ENCODE measurements at places on chromosomes 2 and 18.
A peak's percentile ranks its signal among the peaks of the same experiment; 100 is the strongest.

DNA sequence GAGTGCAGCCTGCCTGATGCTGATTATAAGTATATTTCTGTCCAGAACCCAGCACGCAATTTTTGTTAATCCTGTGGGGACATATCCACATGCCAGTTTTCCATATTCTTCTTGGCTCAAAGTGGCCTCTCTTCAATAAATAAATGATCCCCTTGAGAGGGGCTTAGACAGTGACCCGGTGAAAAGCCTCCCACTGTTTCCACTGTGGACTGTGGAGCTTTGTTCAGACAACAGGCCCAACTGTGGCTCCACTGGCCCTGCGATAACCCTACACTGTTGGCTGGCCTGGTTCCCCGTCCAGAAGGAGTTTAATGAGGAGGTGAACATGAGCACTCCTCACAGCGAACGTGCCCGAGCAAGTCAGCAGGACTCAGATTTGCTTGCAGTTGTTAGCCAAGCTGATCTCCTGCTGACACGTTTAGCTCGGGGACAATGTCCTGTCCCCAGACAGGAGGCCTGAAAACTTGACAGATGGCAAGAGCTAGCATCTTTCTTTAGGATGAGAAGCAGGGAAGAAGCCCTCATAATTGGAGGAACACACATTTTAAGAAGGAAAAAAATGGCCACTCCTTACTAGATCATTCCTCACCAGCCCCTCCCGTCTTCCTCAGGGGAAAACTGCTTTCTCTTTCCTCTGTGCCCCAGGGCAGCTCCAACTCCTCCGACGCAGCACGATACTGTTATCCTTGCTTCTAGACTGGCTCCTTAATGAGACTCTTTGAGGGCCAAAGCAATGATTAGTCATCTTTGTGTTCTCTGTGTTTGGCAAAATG lies 20.0 kb upstream of the MTCL1 start:
- no peak for DNase-seq

GRCh38 chr2:45330637-45331409 lies 280.2 kb downstream of the SRBD1 start:
- no peak for DNase-seq

DNA sequence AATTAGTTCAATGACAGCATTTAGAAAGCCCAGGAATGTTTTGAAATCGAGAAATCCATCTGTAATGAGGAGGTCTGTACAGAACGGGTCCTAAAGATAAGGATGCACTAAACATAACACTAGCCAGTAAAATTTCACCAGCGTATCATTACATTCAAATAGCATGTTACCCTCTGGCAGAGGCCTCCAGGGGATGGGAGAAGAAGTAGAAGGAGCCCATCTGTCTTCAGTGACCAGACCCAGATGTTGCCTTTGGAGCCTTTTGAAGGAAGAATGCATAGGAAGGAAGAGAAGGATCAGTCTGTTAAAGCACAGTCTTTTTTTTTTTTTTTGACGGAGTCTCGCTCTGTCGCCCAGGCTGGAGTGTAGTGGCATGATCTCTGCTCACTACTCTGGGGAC lies 86.1 kb upstream of the BCL2L11 start:
- DNase-seq, result no peak

- no peak for DNase-seq
Observed at GRCh38 chr2:206958261-206958660, 18.9 kb downstream of the CPO start.

DNA sequence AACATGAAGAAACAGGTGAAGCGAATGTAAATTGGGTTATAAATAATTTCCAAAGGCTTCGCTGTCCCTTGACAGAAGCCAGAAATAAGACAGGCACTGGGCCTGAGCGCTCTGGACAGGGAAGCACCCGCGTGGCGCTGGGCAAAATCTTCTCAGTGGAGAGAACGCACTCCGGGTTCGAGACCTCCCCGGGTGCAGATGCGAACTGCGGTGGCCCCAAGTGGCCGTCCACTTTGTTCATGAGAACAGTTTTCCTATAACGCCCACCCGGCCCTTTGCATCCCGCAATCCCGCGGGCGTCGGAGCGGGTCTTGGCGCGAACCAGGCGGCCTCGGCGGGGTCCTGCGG lies 651 bp upstream of the DPYSL5 start:
- no peak for DNase-seq

DNA sequence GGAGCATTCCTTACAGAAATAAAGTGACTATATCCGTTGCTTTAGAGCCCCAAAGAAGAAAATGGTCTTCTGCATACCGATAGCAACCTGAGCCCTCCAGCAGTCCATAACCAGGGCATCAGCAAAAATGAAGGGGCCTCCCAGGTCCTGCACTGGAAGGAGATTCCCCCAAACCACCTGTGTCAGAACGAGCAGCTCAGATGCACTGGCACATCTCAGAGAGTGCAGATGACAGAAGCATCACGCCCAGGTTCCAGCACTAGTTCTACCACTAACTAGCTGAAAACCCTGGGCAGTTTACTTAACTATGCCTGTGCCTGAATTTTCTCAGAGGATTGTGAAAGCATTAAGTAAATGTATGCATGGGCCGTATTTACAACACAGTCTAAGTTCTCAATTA lies 466.7 kb upstream of the MYT1L start:
- no peak for DNase-seq

- DNase-seq, result no peak
Observed at GRCh38 chr2:38794235-38794946, 16.4 kb downstream of the GEMIN6 start.

DNA sequence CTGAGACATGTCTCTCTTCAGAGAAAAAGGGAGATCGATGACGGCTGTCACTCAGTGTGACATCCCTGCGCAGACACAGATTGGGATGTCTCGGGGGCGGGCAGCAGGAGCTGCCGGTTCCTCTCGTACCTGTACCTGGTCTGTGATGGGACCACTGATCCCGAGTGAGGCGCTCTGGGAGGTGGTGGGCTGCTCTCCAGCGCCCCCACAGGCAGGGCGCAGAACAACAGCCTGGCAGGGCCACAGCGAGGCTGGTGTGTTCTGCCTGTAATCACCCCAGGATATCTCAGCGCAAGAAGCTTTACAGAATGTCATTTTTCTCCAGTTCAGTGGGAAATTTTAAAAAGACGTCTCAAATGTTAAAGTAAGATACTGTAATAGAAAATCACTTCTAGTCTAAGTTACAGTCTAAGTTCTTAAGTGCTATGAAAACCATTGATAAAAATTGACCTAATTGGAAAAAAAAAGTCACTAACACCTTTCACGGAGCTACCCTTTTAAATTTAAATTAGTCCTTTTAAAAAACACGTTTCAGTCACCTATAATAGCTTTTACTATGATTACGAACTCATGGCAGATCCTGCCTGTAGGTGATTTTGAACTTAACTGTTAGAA lies 189.8 kb downstream of the SNTG2 start:
- peak; percentile 10 for DNase-seq

GRCh38 chr2:233264667-233265066 lies 13.2 kb downstream of the ATG16L1 start:
- DNase-seq, result no peak

DNA sequence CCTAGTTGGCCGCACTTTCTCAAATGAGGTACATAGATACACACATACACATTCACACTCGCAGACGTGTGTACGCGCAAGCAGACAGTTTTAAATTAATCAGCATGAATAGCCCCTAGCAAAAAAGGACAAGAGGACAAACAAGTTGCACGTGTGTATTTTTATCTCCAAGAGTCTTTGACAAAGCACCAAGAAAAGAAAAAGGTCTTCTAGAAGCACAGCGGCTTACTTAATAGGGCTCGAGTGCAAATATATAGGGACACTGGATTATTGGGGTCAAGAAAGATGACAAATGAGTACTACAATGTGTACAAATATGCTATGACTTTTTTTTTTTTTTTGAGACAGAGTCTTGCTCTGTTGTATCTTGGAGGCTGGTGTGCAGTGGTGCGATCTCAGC lies 1.7 kb upstream of the BCL2 start:
- no peak for DNase-seq

- no peak for DNase-seq
Observed at GRCh38 chr2:26429779-26430578, 28.3 kb downstream of the DRC1 start.

DNA sequence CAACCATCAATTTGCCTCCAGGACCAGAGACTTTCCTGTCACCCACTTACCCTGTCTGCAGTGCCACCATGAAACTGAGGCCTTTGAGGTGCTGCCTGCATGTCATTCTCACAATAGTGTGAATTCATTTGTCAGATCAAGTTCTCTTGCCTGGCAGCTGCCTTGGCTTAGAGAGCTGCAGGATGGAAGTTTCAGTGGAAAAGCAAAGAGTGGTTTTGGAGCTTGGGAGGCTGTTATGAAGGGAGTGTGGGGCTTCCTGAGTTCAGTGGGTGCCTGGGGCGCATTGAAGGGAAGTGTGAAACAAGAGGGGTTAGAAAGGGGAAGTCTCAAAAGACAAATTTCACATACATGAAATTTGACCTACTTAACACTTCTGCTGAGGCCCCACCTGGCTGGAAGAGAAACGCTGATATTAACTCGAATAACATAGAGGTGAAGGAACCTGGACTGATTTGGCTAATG lies 7.9 kb upstream of the LBH start:
- no peak for DNase-seq

DNA sequence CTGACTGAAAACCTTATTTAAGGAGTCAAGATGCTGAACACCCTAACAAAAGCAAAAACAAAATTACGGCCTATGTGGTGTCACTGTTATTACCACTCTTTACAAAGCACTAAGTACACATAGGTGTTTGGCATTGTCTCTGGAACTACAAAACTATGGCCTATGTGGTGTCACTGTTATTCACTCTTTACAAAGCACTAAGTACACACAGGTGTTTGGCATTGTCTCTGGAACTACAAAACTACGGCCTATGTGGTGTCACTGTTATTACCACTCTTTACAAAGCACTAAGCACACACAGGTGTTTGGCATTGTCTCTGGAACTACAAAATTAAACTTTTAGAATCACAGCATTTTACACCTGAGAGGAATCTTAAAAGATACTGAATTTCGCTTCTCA lies 47.4 kb downstream of the SLC35F5 start:
- no peak for DNase-seq

DNA sequence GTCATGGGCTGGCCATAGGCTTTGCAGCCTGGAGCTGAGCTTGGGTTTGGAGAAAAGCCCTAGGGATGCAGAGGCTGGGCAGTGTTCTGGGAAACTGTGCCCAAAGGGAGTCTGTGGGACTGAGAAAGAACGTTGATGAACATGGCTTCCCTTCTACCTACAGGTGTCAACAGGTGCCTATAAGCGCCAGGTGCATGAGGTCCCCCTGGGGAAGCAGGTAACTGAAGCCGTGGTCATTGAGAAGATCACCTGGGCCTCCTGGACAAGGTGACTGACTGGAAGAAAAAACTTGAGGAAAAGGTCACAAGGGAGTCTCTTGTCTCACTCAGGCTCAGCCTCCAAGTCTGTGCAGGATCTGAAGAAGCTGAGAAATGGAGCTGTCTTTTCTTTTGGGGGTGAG lies 83.4 kb downstream of the RTN4 start:
- no peak for DNase-seq

DNA sequence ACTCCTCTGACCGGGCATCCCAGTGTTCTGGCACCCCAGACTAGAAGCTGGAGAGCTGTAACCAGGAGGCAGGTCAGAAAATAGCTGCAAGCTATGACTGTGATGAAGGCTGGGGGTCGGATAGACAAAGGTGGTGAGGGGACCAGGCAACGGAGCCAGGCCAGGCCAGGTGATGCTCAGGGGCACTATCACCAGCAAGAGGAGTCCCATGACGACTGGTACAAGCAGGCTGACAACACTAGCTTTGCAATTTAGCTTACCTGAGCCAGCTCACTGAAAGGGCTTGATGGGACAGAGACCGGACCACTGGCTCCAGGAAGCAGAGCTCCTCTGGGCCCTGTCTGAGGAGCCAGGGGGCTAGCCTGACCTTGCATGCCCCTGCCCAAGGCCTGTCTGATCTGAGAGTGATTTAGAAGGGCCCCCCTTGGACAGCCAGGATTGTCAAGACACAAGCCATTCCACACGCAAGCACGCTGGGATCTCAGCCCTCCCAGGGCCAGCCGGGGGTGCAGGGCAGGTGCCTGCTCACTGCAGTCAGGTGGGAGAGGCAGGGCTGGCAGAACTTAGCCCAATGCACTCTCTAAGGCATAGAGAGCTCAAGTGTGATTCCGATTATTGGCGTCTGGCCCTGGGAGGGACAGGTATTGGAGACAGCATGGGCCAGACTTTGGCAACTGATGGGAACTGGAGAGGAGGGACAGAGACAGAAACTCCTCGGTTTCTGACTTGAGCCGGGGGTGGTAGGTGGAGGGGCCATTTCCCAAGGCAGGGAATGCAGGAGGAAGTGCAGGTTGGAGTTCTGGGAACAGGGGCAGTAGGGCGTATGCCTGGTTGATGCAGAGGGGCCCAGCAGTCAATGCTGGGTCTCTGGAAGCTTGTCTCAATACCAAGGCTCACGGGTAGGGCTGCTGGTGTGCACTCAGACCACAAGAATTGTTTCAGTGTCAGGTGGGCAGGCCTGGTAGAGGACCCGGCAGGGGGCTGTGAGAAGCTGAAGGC lies 47.7 kb downstream of the MYO7B start:
- DNase-seq, result no peak

GRCh38 chr2:19801367-19802080 lies 100.3 kb downstream of the TTC32 start:
- no peak for DNase-seq

DNA sequence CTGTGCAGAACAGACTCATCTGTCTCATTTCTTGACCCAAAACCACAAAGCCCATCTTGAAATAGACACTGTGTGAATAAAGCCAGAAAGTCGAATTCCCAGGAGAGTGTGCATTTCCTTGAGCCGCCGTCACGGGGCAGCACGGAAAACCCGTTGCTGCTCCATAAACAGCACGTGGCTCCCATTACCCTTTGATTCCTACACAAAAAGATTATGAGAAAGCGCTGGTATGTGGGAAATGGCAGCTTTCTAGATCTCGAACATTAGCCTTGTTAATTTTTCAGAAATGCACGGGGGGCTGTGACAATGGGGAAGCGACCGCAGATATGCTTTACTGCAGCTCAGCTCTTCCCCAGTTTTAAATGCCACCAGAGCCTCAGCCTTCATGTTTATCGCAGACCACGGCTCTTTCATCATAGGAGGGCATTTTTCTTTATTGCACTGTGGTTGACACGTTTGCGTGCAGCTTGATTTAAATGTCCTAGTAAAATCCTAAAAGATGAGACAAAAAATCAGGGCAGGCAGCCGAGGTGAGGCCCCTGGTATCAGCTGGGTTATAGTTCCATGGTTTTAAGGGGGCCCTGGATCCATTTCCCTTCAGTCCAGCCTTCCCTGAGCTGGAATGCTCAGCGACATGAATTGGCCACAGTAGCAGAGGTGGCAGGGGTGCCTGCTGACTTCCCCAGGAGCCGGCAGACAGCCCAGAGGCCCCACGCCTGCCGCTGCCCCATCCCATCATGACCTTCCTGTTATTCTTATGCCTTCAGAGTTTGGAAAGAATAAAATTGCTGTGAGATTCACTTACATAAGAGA lies 249.3 kb downstream of the NDUFA10 start:
- no peak for DNase-seq

All from stimulated activated CD8-positive, alpha-beta memory T cell treated with anti-CD3 and anti-CD28 coated beads, Interleukin-7, amount 100 ng/mL, for 24 hours (primary cell).